ENCODE measurements at places on chromosomes 5 and 9.
A peak's percentile ranks its signal among the peaks of the same experiment; 100 is the strongest.

DNA sequence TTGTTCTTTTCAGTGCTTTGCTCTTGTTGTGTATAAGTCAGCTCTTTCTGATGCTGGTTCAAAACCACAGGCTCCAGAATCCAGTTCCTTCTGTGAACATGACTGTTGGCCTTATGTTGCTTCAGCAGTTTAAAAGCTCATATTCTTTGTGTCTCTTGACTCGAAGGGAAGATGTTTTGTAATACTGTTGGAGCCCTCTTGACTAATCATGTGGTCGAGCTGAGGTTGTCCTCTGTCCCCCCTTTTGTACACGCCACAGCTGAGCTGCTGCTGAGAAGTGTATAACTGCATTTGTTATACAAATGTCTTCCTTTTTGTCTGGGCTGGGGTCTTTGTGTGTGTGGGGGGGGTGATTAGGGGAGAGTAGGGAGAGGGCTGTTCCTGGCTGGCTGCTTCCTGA lies 35.8 kb downstream of the SLC36A1 start:
- DNase-seq, result no peak

GRCh38 chr9:88258024-88258423 lies 119.7 kb upstream of the SPATA31C2 start:
- no peak for DNase-seq

GRCh38 chr9:5949103-5949699 lies 58.5 kb downstream of the MLANA start:
- peak; percentile 6 for DNase-seq

DNA sequence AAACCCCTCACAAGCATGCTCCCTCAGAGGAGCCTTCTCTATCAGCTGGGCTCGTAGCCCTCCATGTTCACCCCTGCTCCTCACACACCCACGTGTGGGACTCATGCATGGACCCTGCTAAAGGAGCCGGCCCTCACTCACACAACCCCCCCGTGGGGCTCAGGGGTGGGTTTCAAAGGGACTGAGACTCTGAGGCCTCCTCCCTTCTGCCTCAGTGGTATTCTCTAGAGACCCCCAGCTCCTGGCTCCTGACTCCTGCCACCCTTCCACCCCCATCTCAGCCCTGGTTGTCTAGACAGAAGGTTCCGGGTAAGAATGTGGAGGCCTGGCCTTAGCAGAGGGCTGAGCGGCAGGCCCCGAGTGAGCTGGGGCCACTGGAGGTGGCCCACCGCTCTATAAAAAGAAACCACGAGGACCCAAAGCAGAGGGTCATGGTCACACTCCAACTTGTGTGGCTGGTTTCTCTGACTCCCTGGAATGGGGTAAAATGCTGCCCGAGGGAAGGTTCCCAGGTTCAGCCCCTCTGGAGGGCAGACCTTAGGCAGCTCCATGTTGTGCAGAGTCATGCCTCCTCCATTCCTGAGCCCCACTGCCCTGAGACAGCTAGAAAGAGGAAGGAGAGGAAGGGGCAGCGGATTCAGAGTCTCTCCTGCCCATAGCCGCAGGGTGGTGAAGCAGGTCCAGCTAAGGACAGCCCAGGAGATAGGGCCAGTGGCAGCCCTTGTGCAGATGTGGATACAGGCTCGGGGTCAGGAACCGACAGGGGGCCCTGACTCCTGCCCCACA lies 10.8 kb downstream of the SEPTIN8 start:
- DNase-seq, result no peak

DNA sequence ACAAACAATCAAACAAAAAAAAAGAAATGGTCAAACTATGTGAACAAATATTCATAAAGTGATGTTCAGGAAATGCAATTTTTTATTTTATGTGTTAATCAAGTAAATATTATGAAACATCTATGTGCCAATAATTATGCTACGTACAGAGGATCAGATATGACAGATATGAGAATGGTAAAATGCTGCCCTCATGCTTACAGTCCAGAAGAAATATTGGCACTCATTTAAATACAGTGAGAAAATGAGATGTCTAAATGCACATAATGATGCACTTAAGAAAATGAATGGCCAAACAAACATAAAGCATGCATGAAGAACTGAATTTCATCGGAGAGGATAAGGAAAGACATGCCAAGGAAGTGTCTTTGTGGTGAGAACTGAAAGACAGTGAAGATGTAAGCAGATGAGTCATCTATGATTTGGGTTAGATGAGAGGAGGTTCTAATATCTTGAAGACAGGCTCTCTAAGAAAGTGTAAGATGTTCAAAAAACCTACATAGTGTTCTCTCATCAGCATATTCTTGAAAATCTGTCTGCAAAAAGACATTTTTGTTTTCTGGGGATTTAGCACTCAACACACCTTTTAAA lies 1231.1 kb upstream of the ACO1 start:
- no peak for DNase-seq

GRCh38 chr9:17138503-17138902 lies 3.7 kb downstream of the CNTLN start:
- no peak for DNase-seq

DNA sequence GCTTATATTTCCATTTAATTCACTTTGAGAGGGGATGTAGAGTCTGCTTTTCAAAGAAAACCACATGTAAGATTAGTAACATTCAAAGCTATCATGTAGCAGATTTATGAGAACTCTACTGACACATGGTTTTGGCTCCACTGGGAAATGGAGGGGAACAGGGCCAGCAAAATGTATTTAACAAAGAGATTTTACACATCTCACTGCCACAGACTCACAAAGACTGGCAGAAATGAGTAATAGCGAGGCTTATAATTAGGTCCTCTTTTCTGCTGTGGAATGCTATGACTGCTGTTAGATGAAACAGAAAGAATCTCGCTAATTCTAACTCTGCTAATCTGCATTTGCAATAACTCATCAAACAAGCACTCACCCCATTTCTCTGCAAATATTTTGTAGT lies 4.5 kb downstream of the DAP start:
- no peak for DNase-seq

GRCh38 chr5:1887588-1888360 lies 5.0 kb upstream of the IRX4 start:
- no peak for DNase-seq

- DNase-seq, result no peak
Observed at GRCh38 chr5:34616651-34617050, 39.5 kb upstream of the RAI14 start.

GRCh38 chr5:67530609-67531255 lies 334.1 kb upstream of the CD180 start:
- no peak for DNase-seq

DNA sequence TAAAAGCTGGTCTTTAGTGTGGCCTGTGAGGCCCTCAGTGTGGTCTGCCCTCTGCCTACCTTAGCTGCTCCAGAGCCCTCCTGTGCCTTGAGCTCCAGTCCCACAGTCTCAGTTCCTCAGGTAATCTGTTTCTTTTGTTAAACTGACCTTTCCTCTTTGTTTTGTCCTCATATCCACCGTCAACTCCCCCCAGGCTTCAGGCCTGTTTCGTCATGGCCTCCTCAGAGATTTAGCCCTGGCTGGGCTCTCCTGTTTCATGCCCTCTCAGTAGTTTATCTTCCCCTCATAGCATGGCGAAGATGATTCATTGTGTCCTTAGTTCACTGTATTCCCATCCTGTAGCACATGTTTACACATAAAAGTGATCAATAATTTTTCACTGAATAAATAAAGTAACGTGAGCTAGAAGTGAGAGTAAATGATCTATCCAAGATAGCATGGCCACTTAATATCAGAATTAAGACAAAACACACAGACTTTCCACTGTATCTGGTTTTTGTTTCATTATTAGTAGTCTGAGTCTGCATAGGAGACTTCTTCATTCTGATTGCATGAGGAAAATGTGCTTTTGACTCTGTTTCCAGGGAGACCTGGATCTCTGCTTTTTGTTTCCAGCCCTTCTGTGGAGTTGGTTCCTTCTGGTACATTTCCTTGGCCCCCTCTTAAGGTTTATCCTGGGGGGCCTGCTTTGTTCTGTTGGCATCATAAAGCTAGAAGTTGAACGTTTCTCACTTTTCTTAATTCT lies 70.5 kb downstream of the SNX24 start:
- no peak for DNase-seq

- DNase-seq, result no peak
Observed at GRCh38 chr9:34098307-34098706, 28.2 kb downstream of the DCAF12 start.

GRCh38 chr5:10306114-10306513 lies 1.6 kb downstream of the CMBL start:
- DNase-seq, result no peak
